Mesangial cell (primary cell): ENCODE measurements at places on chromosomes 12 and 14. TPM values are rescaled to one million over a fixed set of nuclear protein-coding genes. Genes with fewer than 3 reads are reported as not detected.

Gene SLC5A8
- not detected in 2 replicates for total RNA-seq

Gene HOXC9
- total RNA-seq, result 12.1 and 21.0 TPM in 2 replicates

Gene PIANP
- 0.16 and 2.9 TPM in 2 replicates for total RNA-seq

Gene ALDH2
- total RNA-seq, result 25.1 and 63.1 TPM in 2 replicates

Gene CTSG
- total RNA-seq, result not detected in 2 replicates

Gene CD69
- total RNA-seq, result 0.16 TPM in 1 of 2 replicates, not detected in the other

Gene LMNTD1
- total RNA-seq, result not detected in 2 replicates

Gene P2RX2
- not detected in 2 replicates for total RNA-seq

Gene SSTR1
- 1.5 and 2.4 TPM in 2 replicates for total RNA-seq

Gene FGFR1OP2
- 15.3 and 20.9 TPM in 2 replicates for total RNA-seq

Gene MUCL1
- total RNA-seq, result not detected in 2 replicates

Gene ISM2
- total RNA-seq, result under 0.01 and 2.5 TPM in 2 replicates

Gene CCDC177
- not detected in 2 replicates for total RNA-seq

Gene KCTD10
- 56.1 and 66.8 TPM in 2 replicates for total RNA-seq

Gene DCN
- 110 and 498 TPM in 2 replicates for total RNA-seq

Gene DNAJC22
- total RNA-seq, result 5.9 and 9.4 TPM in 2 replicates

Gene OAS3
- 4.6 and 19.7 TPM in 2 replicates for total RNA-seq

Gene POMT2
- 13.7 and 15.3 TPM in 2 replicates for total RNA-seq

Gene REC8
- 151 and 228 TPM in 2 replicates for total RNA-seq

Gene CLEC14A
- 0.13 and 0.49 TPM in 2 replicates for total RNA-seq

Gene CABP1
- 0.16 TPM in 1 of 2 replicates, not detected in the other for total RNA-seq

Gene SPRYD3
- 22.7 and 24.0 TPM in 2 replicates for total RNA-seq

Gene PIWIL1
- not detected in 2 replicates for total RNA-seq

Gene CACNA2D4
- 1.6 and 3.7 TPM in 2 replicates for total RNA-seq

Gene PDE3A
- total RNA-seq, result 11.4 and 25.6 TPM in 2 replicates
